ENCODE measurements at places on chromosomes 6 and 20. TPM values are rescaled to one million over a fixed set of nuclear protein-coding genes. Genes with fewer than 3 reads are reported as not detected.

DNA sequence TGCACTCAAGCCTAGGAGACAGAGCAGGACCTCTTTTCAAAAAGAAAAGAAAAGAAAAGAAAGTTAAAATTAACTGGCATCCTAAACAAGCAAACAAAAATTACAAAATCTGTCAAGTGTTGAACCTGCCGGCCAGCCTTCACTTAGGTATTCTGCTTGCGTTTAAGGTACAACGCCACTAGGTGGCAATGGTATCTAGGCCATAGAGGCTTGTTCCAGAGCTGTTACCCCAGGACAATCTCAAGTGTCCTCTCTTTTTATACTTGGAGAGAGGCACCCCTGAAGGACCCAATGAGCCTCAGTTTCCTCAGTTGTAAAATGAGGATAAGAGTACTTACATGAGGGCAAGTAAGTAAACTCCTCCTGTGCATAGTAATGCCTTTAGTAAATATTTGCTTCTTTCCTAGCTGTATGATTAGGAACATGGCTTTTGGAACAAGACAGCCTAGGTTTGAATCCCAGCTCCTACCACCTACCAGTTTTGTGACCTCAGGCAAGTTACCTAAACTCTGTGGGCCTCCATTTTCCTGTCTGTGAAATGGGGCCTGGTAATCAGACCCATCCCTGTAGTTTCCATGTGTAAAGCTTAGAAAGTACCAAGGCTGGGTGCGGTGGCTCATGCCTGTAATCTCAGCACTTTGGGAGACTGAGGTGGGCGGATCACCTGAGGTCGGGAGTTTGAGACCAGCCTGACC is 5.8 kb upstream of the PACSIN1 start:
- peak; percentile 67 for DNase-seq

- DNase-seq: no peak
Measured at GRCh38 chr20:63754008-63754407, 14.4 kb downstream of the SLC2A4RG start.

GRCh38 chr6:84652356-84653026 is 111.9 kb downstream of the TBX18 start:
- DNase-seq: peak; percentile 83

The CGA gene
- 0.18 TPM for polyA plus RNA-seq

The SNRPB2 gene
- 101 TPM for polyA plus RNA-seq

- peak; percentile 54 for DNase-seq
Measured at GRCh38 chr6:107670792-107671199, 153.3 kb downstream of the SCML4 start.

Data from fibroblast of lung (primary cell).